ENCODE measurements at places on chromosomes 16 and 17.
A peak's percentile ranks its signal among the peaks of the same experiment; 100 is the strongest.

GRCh38 chr16:8500351-8500750 lies 90.0 kb downstream of the TMEM114 start:
- DNase-seq, result no peak

DNA sequence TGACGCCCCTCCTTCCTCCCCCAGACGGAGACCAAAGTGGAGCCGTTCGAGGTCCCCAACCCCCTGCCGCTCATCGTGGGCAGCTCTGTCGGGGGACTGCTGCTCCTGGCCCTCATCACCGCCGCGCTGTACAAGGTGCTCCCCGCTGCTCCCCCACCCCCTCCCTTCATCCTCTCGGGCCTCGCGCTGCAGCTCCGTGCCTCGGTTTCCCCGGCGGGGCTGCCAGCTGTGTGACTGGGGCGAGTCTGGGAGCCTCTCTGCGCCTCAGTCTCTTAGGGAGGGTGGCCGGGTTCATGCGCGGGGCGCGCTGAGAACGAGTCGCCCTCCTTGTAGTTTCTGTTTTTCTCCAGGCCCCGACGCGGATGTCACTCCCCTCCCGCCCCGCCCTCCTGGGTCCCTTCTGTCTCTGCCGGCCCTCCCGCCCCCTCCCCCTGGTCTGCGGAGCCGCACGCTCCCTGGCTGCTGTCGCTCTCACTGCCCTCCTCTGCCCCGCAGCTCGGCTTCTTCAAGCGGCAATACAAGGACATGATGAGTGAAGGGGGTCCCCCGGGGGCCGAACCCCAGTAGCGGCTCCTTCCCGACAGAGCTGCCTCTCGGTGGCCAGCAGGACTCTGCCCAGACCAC lies 23.7 kb upstream of the ITGAX start:
- DNase-seq, result no peak

DNA sequence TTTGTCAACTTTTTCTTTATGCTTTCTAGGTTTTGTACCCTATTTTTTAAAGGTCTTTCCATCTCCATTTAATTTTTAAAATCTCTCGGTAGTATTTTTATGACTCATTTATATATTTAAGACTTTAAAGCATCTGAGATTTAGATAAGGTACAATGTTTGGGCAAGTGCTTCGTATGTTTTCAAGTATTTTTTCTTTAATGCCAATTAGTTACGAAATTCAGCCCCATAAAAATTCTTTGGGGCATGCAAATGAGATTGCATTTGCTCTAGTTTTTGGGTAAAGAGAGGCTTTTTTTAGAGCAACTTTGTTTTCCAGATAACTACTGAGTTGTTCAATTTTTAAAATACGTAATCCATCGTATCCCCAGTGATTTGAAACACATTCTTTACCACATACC lies 65.3 kb upstream of the CRHR1 start:
- DNase-seq, result no peak

- DNase-seq, result no peak
These were observed 21.4 kb downstream of the BAIAP2 start for GRCh38 chr17:81056312-81056711.

GRCh38 chr16:75527825-75528299 lies 8.0 kb downstream of the CHST5 start:
- DNase-seq, result no peak

DNA sequence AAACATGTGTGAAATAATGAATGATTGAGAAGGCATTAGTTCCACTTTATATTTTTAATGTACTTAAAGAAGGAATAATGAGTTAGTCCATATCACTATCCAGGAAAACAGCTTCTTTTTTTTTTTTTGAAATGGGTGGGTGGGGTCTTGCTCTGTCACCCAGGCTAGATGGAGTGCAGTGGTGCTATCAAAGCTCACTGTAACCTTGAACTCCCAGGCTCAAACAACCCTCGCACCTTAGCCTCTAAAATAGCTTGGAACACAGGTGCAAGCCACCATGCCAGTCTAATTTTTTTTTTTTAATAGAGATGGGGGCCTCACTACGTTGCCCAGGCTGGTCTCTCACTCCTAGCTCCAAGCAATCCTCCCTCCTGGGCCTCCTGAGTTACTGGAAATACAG lies 275.5 kb downstream of the CEP112 start:
- no peak for DNase-seq

DNA sequence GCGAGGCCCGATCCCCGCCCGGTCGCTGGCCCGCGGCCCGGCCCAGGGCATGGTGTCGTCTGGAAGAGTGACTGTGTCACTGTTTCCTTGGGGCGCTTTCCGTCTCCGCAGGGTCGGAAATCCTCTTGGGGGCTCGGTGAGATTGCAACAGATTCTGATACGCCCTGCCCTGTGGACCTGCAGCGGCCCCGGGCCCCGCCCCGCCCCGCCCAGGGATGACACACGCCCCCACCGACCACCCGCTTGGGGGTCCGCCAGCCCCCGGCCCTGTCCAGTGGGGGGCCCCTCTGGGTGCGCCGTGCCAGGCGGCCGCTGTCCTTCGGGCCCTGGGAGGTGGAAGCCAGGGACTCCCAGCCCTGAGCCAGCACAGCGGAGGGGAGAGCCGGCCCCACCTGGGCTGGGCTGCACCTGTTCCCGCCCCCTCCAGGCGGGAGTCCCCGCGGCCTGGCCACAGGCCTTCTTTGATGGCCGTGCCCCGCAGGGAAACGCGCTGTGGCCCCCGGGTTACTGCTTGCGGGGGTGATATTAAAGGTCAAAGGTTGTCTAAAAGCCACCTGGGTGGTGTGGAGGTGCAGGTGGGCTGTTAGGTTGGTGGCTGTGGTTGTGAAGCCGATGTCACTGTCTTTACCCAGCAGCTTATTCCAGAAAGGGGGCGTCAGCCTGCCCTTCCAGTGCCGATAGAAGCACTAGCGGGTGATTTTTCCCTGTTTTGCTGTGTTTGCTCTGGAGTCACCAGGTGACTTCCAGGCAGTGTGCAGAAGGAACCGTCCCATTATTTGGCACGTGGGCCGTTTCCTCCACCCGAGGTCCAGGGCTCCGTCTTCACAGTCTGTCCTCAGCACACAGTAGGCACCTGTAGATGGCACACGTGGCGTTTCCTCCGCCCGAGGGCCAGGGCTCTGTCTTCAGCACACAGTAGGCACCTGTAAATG lies 752 bp downstream of the TBC1D24 start:
- no peak for DNase-seq

DNA sequence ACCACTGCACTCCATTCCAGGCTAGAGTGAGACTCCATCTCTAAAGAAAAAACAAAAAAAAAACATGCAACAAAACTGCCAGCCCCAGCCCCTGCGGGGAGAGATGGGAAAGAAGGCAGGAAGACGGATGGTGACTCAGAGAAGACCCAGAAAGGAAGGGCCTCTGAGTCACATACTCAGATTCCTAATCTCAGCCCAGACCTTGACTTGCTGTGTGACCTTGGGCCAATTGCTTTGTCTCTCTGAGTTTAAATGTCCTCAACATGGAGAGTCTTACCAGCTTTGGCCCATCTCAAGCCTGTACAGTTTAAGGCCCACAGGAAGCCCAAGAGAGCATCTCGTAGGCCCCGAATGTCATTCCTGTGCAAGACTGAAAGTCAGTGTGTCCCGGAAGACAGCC lies 86.5 kb upstream of the LHX1 start:
- no peak for DNase-seq

DNA sequence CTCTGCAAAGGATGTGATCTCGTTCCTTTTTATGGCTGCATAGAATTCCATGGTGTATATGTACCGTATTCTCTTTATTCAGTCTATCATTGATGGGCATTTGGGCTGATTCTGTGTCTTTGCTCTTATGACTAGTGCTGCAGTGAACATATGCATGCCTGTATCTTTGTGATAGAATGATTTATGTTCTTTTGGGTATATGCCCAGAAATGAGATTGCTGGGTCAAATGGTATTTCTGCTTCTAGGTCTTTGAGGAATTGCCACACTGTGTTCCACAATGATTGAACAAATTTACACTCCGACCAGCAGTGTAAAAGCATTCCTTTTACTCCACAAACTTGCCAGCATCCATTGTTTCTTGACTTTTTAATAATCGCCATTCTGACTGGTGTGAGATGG lies 60.2 kb upstream of the ADORA2B start:
- no peak for DNase-seq

- DNase-seq, result no peak
These were observed 61.6 kb downstream of the RGS9 start for GRCh38 chr17:65198653-65199382.

DNA sequence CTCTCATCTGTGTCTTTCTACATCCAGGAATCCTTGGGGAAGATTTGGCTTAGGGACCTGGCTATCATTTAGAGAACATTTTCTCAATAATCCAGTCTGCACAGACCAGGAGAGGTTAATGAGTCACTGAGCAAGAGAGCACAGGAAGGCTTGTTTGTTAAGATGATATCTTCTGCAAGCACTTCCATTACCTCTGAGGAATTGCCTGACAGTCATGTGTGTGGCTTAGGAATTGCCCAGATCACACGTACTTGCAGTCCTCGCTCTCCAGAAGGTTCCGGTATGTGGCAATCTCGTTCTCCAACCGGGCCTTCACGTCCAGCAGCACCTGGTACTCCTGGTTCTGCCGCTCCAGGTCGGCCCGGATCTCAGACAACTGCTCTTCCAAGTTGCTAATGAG lies 3.3 kb downstream of the KRT37 start:
- DNase-seq, result no peak

GRCh38 chr17:53948323-53948722 lies 125.6 kb downstream of the KIF2B start:
- DNase-seq, result no peak

GRCh38 chr17:6749519-6749918 lies 6.3 kb upstream of the XAF1 start:
- no peak for DNase-seq

GRCh38 chr16:88591577-88592021 lies 21.4 kb downstream of the ZC3H18 start:
- DNase-seq, result peak; percentile 15

DNA sequence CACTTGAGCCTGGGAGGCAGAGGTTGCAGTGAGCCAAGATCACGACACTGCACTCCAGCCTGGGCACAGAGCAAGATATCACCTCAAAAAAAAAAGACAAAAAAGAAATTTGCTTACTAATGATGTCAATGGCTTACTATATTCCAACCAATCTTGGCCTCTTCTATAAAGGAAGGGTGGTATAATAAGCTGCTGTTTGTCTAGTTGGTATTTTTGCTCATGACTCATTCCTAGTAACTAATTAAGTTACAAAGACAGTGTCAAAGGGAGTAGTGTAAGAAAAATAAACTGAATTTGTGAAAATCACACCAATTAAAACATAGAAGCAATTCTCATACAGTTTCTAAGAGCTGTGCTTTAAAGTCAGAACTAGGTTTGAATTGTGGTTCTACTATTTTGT lies 82.5 kb downstream of the NLK start:
- DNase-seq, result no peak

DNA sequence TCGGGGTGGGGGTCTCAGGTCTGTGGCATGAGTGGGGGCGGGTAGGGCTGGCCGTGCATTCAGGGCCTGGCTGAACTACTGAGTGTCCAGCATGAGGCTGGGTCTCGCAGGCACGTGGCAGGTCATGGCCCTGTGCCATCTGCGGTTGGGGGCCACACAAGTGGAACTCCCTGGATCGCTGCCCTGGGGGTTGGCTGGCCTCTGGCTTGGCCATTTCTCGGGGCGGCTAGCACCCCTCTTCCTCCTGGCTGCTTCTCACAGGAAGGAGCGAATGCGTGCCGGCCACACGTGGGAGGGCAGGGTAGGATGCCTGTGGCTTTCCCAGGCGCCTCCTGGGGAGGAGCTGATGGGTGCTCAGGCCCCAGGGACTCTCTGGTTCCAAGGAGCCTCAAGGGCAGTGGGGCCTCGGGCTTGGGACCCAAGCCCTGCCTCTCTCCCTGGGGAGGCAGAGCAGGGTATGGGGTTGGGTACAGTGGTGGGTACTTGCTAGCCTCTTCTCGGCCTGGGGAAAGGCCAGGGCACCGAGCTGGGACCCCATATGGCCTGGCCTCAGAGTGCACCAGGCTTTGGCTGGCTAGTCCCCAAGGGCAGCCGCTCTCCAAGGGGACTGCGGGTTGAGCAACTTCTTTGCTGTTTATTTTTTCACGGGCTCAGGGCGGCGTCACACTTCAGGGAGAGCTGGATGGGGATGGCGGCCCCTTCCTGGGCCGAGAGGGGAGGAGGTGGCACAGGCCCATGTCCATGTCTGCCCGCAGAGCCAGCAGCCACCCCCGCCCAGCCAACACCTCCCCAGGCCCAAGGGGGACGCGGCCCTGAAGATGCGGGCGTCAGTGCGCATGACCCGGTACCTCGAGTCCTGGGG lies 37.5 kb downstream of the ADCY7 start:
- no peak for DNase-seq

GRCh38 chr16:82655072-82655714 lies 28.4 kb downstream of the CDH13 start:
- DNase-seq, result peak; percentile 39

- no peak for DNase-seq
These were observed 72.2 kb downstream of the METRNL start for GRCh38 chr17:83151442-83152226.

- no peak for DNase-seq
These were observed at the start of gene DLX4 for GRCh38 chr17:49969134-49969759. DLX4 (plus strand) TSS chr17:49969190; CDS start chr17:49969469, 279 bp downstream.

GRCh38 chr17:338442-339192 lies 14.0 kb downstream of the RPH3AL start:
- no peak for DNase-seq

DNA sequence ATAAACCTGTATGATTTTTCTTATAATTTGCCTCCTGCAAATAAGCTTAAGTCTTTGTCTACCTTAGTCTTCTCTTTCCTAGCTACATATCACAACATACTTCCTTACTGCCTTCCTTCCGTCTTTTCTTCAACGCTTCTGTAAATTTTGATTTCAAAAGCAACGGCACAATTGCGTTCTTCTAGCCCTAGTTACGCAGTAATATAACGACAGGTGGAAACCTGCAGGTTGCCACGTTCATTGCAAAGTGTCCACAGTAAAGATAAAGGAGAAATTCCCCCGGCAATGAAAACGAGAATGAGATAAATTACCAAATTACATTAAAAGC lies 546 bp upstream of the PSMD7 start:
- DNase-seq, result no peak

DNA sequence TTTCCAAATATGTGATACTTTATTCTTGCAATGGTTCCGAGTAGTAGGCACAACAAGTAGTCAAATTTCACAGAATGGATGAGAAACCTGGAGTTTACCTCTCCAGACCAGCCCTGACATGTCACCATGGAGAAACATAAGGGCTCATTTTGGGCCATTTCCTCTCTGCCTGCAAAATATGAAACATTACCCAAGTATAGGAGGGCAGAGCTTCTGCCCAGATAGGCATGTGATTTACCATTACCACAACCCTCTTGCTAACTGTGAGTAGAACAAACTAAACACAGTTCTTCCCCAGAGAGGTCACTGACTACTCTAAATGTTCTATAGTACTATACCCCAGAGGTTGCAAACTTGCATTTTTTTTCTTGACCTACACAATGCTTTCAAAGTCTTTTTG lies 15.7 kb upstream of the KPNB1 start:
- DNase-seq, result no peak
